ENCODE measurements at places on chromosomes 16 and 17.

- DNase-seq: no peak
Observed at GRCh38 chr16:24537474-24538337, 1.7 kb upstream of the RBBP6 start.

GRCh38 chr17:63364387-63364786 lies 81.7 kb downstream of the CYB561 start:
- DNase-seq: no peak

DNA sequence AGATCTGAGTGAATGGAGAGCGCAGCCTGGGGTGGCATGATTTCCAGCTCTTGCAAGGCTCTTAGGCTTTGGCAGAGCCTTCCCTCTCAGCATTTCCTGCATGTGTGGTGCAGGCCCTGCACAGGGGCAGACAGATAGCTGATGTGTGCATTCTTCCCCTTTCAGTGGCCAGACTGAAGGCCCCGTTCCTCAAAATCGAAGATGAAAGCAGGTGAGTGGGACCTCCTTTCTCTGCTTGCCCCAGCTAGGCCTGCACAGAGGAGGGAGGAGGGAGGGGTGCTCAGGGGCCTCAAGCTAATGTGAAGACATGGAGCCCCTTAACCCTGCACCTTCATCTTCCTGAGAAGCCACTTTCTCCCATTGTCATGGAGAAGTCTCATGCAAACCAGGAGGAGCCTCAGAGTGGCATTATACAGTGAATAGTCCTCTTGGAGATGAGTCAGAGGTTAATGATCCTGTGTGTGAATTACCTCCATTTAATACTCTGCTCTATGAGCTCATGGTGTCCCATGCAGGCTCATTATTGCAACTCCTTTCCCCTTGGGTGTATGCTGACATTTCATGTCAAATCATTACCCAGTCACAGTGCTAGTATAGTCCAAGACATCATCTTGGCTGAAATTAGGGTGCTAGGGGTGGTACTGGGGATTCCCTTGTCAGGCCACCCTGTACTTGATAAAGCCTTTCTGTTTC lies 20.4 kb upstream of the ADAM11 start:
- no peak for DNase-seq

DNA sequence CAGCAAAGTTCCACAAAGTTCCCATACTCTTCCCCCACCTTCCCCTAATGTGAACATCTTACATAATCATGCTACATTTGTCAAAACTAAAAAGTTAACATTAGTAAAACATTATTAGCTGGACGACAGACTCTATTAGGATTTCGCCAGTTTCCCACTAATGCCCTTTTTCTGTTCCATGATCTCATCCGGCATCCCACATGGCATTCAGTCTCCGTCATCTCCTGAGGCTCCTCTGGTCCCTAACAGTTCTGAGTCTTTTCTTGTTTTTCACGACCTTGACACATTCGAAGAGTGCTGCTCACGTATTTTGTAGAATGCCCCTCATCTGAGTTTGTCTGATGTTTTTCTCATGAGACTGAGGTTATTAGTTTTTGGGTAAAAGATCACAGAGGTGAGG lies 8.8 kb upstream of the MPRIP start:
- DNase-seq: no peak

GRCh38 chr16:86923656-86924055 lies 345.3 kb downstream of the FOXL1 start:
- no peak for DNase-seq

- DNase-seq: no peak
Observed at GRCh38 chr16:66923247-66923731, 2.0 kb downstream of the RRAD start.

GRCh38 chr17:29051731-29052130 lies 8.8 kb downstream of the PIPOX start:
- DNase-seq: no peak

DNA sequence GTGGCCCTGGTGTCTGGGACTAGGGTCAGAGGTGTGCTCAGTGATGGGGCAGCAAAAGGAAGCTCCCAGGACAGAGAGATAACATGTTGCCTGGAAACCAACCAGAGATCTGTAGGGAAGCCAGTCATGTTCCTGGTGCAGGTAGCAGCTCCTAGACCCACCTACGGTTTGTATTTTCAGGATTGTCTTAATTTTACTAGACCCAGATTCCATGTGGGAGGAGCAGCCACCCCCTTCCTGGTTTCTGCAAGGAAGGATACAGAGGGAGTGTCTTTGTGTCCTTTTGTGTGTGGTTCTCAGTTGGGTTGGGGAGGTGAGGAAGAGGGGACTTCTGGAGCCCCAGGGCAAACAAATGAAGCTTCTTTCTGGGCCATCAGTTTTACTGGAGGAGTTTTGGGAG lies 53.9 kb downstream of the MGAT5B start:
- no peak for DNase-seq

GRCh38 chr17:63706336-63707082 lies 6.6 kb upstream of the LIMD2 start:
- no peak for DNase-seq
